Stimulated activated CD8-positive, alpha-beta memory T cell treated with anti-CD3 and anti-CD28 coated beads, Interleukin-2, amount 100 ng/mL, for 1 hour (primary cell): ENCODE measurements at places on chromosomes 2 and 18.

DNA sequence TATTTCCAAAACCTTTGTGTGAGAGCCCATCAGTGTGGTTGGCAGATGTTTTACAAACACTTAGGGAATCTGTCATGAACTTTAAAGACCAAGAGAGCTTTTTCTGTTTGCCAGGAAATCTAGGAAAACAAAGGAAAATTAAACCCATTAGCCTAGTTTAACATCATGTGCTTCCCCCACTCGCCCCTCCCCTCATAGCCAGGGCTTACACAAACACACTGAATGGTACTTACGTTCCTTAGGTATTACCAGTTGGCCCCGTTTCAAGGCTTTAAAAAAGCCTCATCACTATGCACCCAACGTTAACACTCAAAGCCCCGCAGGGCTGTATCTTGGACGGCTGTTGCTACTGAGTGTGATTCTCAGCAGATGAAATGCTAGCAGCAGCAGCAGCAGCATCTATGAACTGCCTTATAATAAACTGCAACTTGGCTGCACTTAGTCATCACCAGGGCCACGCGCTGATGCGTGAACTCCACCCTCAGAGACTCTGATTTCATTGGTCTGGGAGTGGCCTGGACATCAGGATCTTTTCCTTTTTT lies 20.1 kb upstream of the TTC39C start:
- DNase-seq, result no peak

DNA sequence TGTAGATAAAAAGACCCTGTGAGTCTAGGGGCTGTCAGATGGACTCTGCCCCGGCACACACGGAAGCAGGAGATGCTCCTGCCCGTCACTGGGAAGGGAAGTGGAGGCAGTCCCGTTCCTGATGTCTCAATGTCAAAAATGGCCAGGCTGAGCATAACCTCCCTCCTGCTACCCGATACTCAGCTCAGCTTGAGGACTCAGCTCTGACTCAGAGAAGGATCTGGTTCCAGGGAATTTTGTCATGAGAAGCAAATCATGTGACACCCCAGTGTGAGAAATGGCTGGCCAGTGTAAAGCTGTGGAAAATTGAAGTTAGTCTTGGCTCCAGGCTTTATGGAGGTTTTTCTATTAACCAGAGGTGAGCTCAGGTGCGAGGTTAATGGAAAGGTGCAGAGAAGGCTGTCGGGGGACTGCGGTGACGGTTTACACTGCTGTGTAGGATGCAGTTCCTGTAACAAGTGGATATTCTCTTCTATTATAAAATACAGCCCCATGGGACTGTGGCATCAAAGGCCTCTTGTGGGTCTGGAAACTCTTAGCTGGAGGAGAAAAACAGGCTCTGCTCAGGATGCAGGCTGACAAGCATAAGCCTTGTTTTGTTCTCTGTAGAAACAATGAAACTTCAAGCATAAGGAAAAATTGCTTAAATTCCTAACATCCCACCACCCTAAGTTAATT lies 24.7 kb upstream of the AGAP1 start:
- DNase-seq, result no peak

DNA sequence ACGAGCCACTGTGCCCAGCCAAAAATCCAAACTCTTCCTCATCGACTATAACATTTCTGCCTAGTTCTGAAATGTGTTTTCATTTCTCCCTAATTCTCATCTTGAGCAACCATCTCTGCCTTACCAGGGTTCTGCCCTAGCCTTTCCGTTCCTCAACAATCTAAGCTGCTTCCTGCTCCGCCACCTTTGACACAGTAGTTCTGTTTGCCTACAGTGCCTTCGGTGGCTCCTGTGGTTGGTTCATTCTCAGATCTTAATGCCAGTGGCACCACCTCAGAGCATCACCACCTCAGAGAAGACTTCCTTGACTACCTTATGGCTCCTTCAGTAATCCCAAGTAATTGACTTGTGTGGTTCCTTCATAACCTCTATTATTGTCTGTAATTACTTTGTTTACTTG lies 3.8 kb downstream of the SOCS6 start:
- DNase-seq, result no peak

GRCh38 chr2:179513181-179513580 lies 248.5 kb upstream of the SESTD1 start:
- no peak for DNase-seq

DNA sequence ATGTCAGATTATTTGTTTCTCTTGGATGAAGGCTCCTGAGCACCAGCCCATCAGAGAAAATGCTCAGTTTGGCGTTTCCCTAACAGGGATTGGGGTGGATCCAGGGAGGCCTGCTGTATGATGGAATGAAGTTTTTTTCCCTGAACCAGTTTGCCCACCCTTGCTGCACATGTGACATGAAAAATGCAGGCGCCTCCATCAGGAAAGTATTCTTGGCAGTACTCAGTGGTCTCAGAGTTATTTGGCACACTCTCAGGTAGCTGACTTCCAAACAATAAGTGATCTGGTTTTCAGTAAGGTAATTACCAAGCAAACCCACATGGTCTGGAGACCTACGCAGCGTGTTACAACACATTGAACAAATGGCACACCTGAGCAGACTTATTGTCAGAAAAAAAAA lies 254.9 kb downstream of the PAX3 start:
- DNase-seq, result no peak

DNA sequence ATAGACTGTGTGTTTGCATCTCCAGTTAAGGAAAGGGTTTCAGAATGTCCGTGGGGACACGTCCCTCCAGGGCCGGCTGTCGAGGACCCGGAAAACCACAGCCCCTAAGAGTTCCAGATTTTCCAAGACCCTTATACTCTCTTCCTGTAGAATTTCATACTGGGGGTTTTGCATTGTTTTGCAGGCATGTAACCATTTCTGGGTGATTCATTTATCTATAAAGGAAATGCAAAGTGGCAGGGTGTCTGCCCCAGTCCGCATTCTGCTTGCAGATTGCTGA lies 8.5 kb downstream of the SP9 start:
- no peak for DNase-seq

DNA sequence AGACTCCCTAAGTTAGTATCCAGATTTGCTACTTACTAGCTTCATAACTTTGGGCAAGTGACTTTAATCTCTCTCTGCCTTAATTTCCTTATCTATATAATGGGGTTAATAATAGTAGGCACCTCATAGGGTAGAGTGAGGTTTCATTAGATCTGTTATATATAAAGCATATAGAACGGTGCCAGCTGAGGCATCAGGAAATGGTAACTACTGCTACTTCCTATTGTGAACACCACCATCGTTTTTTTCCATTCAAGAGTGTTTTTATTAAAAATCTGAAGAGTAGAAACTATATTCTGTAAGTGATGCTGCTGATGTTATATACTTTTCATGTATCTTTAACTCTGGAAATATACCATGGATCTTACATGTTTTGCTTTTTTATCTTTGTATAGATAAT lies 44.3 kb downstream of the MALT1 start:
- DNase-seq, result no peak

GRCh38 chr2:145108361-145108778 lies 588.5 kb upstream of the ZEB2 start:
- no peak for DNase-seq

- no peak for DNase-seq
Measured at GRCh38 chr2:197215748-197216360, 94.7 kb downstream of the ANKRD44 start.

DNA sequence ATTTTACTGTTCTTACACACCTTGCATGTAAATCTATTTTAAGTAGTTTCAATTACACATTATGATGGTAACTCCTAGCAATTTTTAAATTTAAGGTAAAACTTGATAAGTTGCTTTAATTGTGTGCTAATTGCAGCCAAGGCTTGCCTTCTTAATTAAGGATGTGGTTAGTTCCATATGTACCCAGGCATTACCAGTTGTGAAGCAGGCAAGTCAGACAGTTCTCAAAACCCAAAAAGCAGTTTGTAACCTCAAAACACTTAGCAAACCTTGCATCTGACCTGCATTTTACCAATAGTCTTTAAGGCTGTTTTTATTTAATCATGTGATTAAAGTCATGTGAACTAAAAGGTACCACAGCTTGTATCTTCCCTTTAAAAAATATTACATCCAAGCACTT lies 1159.4 kb downstream of the DSC3 start:
- DNase-seq, result no peak

DNA sequence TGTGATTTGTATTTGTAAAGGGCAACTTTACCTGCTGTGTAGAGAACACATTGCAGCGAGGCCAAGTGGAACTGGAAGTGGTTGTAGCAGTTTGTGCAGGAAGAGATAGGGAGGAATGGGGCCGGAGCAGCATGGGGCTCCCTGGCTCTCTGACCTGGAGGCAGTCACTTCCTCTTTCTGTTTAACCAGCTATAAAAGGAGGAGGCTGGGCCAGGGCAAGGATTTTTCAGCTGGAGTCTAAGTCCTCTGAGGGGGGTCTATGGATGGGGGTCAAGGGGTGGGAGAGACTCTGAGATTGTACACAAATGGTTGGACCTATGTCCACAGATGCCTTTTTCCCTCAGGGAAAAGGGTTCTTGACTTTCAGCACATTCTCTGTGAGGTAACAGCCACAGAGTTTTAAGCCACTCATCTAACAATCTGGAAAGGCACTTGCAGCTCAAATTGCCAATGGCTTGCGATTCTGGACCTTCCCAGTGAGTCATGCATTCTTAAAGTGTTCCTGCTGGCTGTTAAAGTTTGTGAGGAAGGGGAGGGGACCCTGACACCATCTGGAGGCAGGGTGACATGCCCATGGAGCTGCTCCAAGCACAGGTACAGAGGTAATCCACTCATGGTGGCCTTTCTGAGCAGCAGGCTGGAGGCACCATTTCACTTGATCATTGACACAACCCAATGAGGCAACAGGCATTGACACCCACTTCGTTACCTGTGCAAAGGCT lies 347.0 kb downstream of the CYRIA start:
- no peak for DNase-seq

DNA sequence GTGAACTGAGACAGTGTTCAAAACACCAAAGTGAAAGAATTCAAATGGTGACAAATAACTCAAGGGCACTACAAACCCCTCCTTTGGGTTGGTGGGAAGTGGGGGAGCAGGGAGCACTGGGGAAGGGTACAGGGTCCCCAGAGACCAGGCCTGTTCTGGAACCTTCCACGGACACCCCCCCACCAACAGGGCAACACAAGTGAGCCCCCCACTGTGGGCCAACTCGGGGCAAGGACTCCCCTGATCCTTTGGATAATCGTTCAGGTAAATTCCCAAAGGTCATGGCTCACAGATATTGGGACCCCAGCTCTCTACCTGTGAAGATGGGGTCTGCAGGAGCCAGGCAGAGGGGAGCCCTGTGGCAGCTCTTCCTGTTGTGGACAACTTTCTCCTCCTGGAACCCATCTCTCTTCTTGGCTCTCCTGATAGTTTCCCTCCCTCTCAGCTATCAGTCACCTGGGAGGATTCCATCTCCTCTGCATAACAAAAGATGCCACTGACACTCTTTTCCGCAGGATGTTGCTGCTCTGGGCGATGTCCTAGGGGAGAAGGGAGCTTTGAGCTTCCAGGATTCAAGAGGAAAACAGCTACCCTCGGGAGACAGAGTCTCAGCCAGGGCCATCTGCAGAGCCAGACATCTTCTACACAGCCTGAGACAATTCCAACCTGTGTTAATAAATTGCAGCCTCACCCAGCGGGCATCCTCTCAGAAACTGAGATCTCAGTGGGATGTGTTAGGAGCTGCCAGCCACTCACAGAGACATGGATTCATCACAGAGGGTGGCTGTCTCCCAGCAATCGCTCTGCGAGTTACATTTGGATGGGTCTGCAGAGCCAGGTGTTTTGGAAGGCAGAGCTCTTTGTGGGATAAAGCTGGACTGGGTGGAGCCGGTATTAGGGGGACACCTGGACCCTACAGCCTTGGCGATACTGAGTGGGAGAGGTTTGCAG lies 35.4 kb downstream of the MBP start:
- no peak for DNase-seq

DNA sequence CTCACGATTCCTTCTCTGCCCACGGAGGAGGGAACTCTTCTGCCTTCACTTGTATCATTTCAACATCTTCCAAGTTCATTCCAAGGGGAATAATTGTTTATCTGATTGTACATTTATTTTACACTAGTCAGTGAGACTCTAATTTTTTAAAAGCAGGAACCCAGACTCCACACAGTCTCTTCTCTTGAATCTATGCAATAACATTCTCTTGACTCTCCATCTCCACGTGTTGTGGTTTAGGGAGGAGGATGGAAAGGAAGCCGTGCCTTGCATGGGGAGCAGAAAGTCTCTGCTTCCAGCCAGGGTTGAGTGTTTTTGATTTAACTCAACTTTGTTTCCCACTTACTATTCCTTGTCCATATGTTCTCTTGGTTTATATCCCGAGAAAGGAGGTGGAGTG lies 131.1 kb upstream of the RIOK3 start:
- DNase-seq, result no peak

- no peak for DNase-seq
Measured at GRCh38 chr2:74441690-74442482, at the start of gene RTKN. Gene RTKN, minus strand, starts transcription at chr2:74441937. Its CDS starts 121 bp downstream, at chr2:74441816.

DNA sequence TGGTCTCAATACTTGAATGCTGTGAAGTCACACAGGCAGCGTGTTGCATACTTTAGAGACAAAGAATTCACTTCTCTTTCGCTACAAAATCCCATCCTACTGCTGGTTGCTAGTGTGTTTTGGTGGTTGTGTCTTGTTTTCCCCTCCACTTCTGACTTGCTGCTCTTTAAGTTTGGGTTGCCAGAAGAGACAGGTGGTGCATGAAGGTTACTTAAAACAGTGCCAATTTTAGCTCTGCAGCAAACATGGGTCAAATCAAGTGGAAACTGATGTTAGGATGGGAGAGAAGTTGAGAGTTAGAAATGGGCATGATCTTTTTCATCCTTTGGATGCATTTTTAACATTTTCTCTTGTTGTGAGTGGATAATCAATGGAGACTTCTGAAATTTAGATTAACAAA lies 136.2 kb upstream of the KCNH7 start:
- no peak for DNase-seq

DNA sequence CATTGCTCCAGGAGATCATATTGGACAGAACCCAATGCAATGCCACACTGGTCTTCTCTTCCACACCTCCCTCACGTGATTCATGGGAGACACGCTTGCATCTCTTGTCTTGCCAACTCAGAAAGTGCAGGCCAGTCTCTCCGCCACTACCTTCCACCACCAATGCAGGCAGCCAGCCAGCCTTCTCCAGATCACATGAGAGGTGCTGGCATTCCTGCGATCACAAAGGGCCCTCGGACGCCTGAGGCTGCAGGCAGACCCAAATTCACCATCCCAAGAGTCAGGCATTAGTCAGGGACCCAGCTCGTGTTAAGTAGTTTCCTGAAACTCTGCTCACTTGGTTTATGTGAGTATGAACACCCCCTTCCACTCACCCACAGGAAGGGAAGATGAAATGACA lies 437.0 kb upstream of the ETAA1 start:
- no peak for DNase-seq

DNA sequence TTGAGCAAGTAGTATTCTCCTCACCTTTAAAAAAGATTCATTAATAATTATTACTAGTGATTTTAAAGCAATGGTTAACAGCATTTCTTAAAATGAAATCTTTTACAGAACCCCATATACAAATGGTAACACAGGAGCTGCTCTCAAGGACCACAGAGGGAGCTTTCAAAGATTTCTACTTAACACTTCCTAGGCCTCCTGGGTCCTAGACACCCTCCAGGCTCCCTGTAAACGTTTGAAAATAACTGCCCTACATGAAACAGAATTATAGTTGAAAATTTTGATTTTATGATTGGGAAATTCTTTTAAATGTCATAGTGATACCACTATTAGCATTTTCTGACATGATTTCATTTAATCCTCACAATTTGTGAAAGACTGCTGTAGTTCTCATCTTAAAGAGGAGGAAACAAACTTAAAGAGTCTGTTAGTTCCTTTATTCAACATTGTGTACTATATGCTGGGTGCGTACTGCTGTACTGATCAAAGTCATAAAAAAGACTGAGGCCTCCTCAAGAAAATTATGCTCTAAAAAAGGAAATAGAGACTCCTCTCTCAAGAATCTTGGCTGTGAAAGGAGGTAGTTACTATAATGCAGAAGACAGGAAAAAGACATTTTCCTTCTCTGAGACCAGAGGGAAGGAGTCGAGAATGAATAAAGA lies 10.6 kb downstream of the CUL3 start:
- DNase-seq, result no peak
